Aorta (tissue), 5 donors: ENCODE measurements at places on chromosomes 5 and 9. TPM values are rescaled to one million over a fixed set of nuclear protein-coding genes. Genes with fewer than 3 reads are reported as not detected.

DNA sequence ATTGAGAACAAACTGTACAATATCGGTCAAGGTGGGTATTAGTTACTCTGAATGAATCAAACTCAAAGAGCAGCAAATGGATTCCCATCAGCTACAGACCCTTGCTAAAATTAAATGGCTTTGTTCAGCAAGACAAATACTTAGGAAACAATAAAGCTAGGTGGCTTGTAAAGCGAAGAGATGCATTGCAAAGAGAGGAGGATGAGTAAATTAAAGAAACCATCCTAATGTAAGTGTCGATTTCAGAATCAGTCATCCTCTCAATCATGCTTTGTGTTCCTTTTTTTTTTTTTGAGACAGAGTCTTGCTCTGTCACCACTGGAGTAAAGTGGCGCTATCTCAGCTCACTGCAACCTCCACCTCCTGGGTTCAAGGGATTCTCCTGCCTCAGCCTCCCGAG is 359.2 kb upstream of the ZNF462 start:
- H3K27me3 ChIP-seq, result no peaks in the 10 kb centered on the region
- H3K4me3 ChIP-seq, result no peak overlapping the region
- no peak for DNase-seq
- no peak overlapping the region for H3K27ac ChIP-seq
- no peaks in the 10 kb centered on the region for H3K4me1 ChIP-seq
- no peaks in the 10 kb centered on the region for H3K36me3 ChIP-seq

- no peaks in the 10 kb centered on the region for H3K36me3 ChIP-seq
- H3K27ac ChIP-seq, result no peak overlapping the region
- no peaks in the 10 kb centered on the region for H3K4me1 ChIP-seq
- no peaks in the 10 kb centered on the region for H3K27me3 ChIP-seq
- no peak for DNase-seq
Observed at GRCh38 chr9:85427772-85428171, 314.0 kb downstream of the AGTPBP1 start.

GRCh38 chr9:119343059-119343990 is 25.9 kb downstream of the BRINP1 start:
- no peak for DNase-seq
- H3K36me3 ChIP-seq, result no peaks in the 10 kb centered on the region
- H3K4me3 ChIP-seq, result no peak overlapping the region
- no peaks in the 10 kb centered on the region for H3K4me1 ChIP-seq
- no peak overlapping the region for H3K27ac ChIP-seq

- no peaks in the 10 kb centered on the region for H3K36me3 ChIP-seq
- H3K4me3 ChIP-seq, result no peak overlapping the region
- no peaks in the 10 kb centered on the region for H3K4me1 ChIP-seq
Observed at GRCh38 chr9:127214421-127215267, 49.9 kb upstream of the GARNL3 start.

Gene OR1J4
- total RNA-seq, result not detected

DNA sequence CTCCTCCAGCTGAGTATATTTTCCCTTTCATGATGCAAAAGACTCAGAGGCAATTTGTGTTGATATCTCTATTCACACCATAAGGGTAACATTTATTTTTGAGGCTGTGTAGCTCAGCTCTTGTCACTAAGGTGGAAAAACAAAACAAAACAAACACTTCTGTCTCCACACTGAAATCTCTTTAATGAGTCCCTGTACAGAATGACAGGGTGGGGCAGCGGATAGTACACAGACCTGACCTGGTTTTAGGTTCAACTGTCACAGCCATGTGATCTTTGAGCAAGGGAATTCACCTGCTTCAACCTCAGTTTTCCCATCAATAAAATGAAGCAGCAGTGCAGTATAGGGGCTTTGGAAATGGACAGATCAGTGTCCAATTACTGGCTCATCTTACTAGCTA is 29.3 kb downstream of the TLR4 start:
- no peaks in the 10 kb centered on the region for H3K27me3 ChIP-seq
- no peak overlapping the region for H3K27ac ChIP-seq
- H3K36me3 ChIP-seq, result no peaks in the 10 kb centered on the region
- no peaks in the 10 kb centered on the region for H3K4me1 ChIP-seq
- no peak for DNase-seq

DNA sequence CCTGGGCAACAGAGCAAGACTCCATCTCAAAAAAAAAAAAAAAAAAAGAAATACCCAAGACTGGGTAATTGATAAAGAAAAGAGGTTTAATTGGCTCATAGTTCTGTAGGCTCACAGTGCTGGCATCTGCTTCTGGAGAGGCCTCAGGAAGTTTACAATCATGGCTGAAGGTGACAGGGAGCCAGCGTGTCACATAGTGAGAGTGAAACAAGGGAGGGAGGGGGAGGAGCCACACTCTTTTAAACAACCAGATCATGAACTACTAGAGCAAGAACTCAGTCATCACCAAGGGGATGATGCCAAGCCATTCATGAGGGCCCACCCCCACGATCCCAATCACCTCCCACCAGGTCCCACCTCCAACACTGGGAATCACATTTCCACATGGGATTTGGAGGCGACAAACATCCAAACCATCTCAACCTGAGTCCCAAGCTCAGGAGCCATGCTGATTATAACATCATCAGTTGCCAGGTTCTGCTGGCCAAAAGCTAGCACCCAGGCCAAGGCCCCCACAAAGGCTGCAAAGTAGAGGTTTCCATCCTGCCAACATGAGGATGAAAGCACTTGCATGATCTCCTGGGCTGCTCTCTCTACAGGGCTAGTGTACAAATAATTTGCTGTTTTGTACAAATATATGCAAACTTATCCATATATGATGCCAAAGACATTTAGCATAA is 15.3 kb downstream of the DENND1A start:
- H3K27ac ChIP-seq, result no peak overlapping the region
- no peak overlapping the region for H3K4me3 ChIP-seq
- H3K27me3 ChIP-seq, result no peaks in the 10 kb centered on the region
- no peaks in the 10 kb centered on the region for H3K4me1 ChIP-seq
- no peak for DNase-seq

- no peaks in the 10 kb centered on the region for H3K27me3 ChIP-seq
- no peak overlapping the region for H3K27ac ChIP-seq
- no peak overlapping the region for H3K4me3 ChIP-seq
- no peaks in the 10 kb centered on the region for H3K4me1 ChIP-seq
Observed at GRCh38 chr5:169013208-169013728, 287.7 kb downstream of the SLIT3 start.

Gene PCDHB8
- total RNA-seq, result 4.3 TPM

Gene WHRN
- total RNA-seq, result 4.0 TPM

Gene LHX6
- total RNA-seq, result 13.8 TPM

DNA sequence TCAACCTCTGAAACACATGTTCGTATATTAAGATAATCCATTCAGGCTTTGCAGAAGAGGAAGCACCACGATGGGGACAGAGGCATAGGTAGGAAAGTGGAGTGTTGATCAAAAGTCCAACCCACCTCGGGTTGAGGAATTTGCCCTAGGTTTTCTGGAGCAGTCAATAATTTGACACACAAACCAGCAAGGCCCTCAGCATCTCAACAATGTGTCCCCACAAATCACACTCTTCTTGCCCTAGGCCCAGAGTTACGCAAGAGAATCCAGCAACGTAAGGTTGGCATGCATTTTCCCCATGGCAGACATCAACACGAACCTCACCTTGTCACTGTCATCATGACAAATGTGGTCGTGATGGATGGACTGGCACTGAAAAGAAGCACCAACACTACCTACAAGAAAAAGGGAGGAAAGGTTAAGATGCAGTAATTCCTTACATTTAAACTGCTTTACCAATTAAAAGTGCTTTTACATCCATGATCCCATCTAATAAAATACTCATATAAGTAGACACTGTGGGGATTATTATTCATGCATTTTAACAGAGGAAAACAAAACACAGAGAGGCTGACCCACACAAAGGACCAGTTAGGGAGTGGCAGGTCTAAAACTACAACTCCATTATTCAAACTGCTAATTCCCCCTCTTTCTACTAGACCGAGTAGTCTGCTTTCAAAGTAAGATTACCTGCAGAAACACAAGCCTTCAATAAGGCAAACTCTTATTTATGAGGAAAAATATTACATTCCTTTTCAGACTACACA is 24.4 kb upstream of the RNF38 start:
- no peak overlapping the region for H3K27ac ChIP-seq
- no peak for DNase-seq
- no peaks in the 10 kb centered on the region for H3K4me1 ChIP-seq
- H3K36me3 ChIP-seq, result no peaks in the 10 kb centered on the region
- no peaks in the 10 kb centered on the region for H3K27me3 ChIP-seq
- H3K4me3 ChIP-seq, result no peak overlapping the region

Gene PLAC8L1
- total RNA-seq, result not detected

Gene WDR36
- total RNA-seq, result 26.1 TPM

Gene WDR38
- not detected for total RNA-seq

DNA sequence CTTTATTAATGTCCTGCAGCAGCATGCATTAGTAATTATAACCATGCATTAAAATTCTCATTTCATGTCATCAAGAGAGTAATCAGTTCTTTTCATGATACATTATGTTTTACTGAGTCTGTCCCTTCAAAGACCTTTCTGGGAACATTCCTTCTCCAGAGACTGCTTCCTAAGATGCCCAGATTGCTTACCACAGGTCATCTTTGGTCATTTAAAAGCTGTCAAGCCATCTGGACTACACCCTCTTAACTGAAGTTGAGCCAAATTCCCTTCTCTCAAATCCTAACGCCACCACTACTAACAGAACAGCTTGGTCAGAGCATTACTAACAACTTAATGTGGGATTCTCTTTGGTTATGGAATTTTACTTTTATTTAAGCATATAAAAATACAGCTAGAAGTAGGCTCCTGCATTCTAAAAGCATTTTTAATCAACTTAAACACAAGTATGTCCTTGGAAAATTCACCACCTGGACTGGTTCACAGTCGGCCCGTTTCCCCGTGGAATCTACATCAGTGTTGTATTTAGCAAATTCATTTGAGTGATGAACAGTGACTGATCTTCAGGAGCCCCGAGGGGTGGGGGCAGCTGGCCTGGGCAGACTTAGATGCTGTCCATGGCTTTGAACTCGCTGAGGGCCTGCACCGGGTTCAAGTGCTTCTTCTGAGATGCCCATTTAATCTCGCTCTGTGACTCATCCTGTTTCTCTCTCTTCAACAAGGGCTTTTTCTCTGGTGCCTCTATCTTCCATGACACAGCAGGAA is 92.8 kb upstream of the CCDC112 start:
- DNase-seq, result no peak
- H3K4me1 ChIP-seq, result no peaks in the 10 kb centered on the region
- H3K27me3 ChIP-seq, result no peaks in the 10 kb centered on the region
- no peaks in the 10 kb centered on the region for H3K36me3 ChIP-seq
- H3K4me3 ChIP-seq, result no peak overlapping the region

- no peaks in the 10 kb centered on the region for H3K27me3 ChIP-seq
- no peaks in the 10 kb centered on the region for H3K36me3 ChIP-seq
- H3K4me3 ChIP-seq, result no peak within 1 kb of the TSS
- no peaks in the 10 kb centered on the region for H3K4me1 ChIP-seq
Observed at GRCh38 chr5:1445313-1445688, at the start of gene SLC6A3. SLC6A3 (minus strand) TSS chr5:1445440; CDS start chr5:1443197, 2,243 bp downstream.

- no peaks in the 10 kb centered on the region for H3K4me1 ChIP-seq
- no peak overlapping the region for H3K27ac ChIP-seq
- H3K36me3 ChIP-seq, result no peaks in the 10 kb centered on the region
- H3K4me3 ChIP-seq, result no peak overlapping the region
Observed at GRCh38 chr9:76573905-76574760, 115.2 kb downstream of the GCNT1 start.

GRCh38 chr5:178785999-178786398 is 55.5 kb upstream of the ZNF354A start:
- H3K36me3 ChIP-seq, result no peaks in the 10 kb centered on the region
- DNase-seq, result peak; percentile 37
- no peak overlapping the region for H3K27ac ChIP-seq
- no peaks in the 10 kb centered on the region for H3K4me1 ChIP-seq
- H3K27me3 ChIP-seq, result no peaks in the 10 kb centered on the region

Gene GDNF
- not detected for total RNA-seq

Gene PCDH12
- total RNA-seq, result 8.0 TPM

DNA sequence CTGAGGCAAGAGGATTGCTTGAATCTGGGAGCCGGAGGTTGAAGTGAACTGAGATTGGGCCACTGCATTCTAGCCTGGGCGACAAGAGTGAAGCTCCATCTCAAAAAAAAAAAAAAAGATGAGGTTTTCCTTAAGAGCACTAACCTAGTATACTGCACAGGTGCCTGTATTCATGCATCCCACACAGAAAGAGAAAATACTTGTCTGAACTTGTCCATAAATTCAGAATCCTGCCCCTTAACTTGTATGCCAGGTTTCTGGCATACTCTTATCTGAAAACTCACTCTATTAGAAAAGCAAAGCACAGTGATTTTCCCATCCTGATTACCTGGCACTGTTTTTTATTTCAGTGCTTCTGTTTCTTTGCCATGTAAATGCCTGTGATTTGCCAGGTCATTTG is 125.3 kb upstream of the CDKN2B start:
- H3K27me3 ChIP-seq, result no peaks in the 10 kb centered on the region
- no peak for DNase-seq
- H3K27ac ChIP-seq, result no peak overlapping the region
- no peaks in the 10 kb centered on the region for H3K4me1 ChIP-seq
- no peaks in the 10 kb centered on the region for H3K36me3 ChIP-seq

DNA sequence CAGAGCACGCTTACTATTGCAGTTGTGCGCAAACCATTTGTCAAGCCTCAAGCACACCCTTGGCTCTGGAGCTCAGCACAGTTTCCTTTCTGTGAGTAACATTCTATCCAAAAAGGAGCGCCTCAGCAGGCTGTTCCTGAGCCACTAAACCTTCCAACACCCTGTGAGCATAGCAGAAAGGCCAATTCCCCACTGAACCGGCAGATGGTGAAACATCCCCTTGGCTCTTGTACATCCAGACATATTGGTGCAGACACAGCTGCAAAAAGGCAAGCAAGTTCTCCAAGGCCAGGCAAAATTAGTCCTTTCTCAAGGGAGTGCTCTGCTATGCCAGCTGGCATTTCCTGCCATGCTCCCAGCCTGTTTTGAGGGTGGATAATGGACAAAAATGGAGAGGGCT is 44.1 kb upstream of the CEMIP2 start:
- no peak overlapping the region for H3K27ac ChIP-seq
- no peak overlapping the region for H3K4me3 ChIP-seq
- no peak for DNase-seq
- no peaks in the 10 kb centered on the region for H3K36me3 ChIP-seq
- no peaks in the 10 kb centered on the region for H3K27me3 ChIP-seq

Gene PCSK5
- total RNA-seq, result 37.5 TPM

DNA sequence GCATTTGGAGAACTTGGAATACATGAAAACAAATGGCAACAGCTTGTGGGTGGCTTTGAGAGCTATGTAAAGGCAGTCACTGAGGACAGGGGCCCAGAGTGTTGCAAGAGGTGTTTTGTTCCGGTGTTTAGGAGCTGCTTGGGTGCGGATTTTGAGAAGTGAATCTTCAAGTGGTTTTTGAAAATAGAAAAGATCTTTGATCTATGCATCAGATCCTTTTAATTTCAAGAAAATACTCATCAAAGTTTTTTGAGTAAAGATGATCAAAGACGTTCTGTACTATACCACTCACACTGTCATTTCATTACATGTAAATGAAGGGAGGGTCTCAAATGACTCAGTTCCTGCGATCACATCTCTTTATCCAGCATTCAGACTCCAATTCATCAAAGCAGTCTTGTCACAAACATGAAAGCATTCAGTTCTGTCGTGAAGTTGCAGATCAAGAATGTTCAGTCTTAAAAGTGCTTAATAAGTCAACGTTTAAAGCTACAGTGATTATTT is 112.5 kb downstream of the WDR41 start:
- no peaks in the 10 kb centered on the region for H3K27me3 ChIP-seq
- H3K36me3 ChIP-seq, result no peaks in the 10 kb centered on the region
- DNase-seq, result no peak
- H3K4me3 ChIP-seq, result no peak overlapping the region
- no peaks in the 10 kb centered on the region for H3K4me1 ChIP-seq
- H3K27ac ChIP-seq, result no peak overlapping the region
